ENCODE measurements at places on chromosomes 7 and 10.

- no peak for DNase-seq
Observed at GRCh38 chr7:2101630-2102374, 130.9 kb downstream of the MAD1L1 start.

DNA sequence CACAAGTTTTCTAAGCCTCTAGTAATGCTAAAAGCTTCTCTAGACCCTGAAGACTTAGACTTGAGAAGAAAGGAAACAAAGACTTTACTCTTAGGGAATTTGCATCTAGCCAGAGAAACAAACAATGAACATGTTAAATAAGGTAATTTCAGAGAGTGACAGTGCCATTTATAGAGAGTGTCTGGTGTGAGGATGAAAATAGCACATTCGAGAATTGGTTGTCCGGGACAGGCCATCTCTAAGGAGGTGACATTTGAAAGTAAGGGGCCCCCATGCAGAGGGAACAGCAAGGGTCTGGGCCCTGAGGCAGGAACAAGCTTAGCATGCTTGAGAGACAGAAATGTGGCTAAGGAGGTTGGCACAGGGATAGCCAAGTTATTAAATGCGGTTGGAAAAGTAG, 48.1 kb downstream of the ADAM22 start:
- DNase-seq: no peak

- DNase-seq: no peak
Observed at GRCh38 chr7:111368381-111369065, 193.8 kb downstream of the IMMP2L start.

- no peak for DNase-seq
Observed at GRCh38 chr10:110992006-110992800, 72.8 kb downstream of the SHOC2 start.
